GM12892 (cell line): ENCODE measurements at places on chromosomes 6 and 20.

- DNase-seq: no peak
Observed at GRCh38 chr6:107786709-107787588, 37.2 kb downstream of the SCML4 start.

- DNase-seq: no peak
Observed at GRCh38 chr6:117484052-117484646, 1.7 kb downstream of the DCBLD1 start.

DNA sequence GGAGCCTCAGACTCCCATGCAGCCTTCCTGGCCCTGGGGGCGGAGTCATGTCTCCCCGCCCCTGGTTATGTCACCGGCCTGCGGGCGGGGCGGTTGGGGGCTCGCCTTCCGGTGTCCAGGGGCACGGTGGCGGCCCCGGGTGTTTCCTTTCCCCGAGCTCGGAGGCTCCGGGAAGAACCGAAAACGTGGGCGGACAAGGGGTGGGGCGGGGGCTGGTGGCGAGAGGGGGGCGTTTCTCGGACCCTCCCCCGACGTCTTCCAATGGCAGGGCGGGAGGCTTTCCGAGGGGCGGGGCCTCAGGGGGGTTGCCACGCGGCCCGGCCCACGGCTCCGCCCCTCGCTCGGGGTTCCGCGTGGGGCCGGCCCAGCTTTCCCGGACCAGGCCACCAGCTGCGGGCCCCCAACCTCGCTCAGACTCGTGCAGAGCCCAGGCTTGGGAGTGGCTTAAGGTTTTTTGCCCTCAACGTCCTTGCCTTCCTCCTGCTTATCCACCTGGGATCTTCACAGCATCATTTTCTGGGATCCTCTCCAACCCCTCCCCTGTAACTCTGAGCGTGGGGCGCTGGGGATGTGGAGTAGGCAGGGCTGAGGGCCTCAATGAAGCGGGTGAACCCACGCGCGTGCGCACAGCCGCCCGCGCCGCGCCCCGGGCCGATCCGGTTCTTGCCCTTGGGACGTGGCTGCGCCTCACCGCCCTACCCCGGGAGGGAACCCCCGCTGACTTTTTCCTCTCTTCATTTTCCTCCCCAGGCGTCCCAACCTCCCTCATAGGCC is 2.1 kb upstream of the NRN1 start:
- DNase-seq: peak; percentile 70

GRCh38 chr6:53322188-53323029 is 26.3 kb downstream of the ELOVL5 start:
- no peak for DNase-seq

DNA sequence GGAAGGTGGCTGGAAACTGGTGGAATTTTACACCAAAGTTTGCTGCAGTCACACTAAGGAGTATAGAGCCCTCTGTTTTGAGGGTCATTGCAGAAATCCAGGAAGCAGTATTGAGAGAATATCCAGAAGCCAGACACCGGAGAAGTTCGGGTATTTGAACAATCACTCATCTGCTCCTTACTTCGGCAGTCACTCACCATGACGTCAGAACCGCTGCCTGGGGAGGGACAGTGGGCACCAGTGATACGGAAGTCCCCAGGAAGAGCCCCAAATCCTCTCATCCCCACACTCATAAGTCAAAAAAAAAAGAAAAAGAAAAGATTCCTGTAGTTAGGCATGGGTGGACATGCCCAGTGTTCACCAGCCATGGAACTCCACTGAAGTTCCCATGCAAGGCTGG is 4.0 kb downstream of the LY6G5C start:
- no peak for DNase-seq

GRCh38 chr6:80340280-80340679 is 233.8 kb downstream of the BCKDHB start:
- DNase-seq: no peak

DNA sequence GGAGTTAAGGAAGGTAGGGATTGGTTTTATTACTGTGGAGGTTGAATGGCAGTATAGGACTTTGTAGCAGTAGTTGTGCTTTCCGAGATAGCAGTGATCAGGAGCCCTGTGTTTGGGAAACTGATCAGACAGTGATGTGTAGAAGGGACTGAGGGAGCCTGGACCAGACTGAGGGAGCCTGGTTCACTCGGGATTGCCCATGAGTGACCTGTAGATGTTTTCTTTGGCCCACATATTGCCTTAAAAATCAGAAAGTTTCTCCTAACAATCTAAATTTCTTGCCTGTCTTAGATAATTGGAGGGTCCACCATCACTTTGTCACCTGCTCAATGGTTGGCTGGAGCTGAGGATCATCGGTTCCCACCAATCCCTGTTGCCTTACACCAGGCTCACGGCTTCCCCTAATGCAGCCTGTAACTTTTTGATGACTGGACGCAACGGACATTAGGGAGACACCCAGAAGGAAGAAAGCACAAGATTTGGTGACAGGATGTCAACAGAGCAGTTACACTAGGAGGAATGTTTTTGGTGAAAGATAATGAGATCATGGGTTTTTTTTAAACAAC is 1.1 kb downstream of the CDS2 start:
- DNase-seq: no peak

GRCh38 chr6:22239261-22239921 is 57.4 kb downstream of the PRL start:
- DNase-seq: no peak

DNA sequence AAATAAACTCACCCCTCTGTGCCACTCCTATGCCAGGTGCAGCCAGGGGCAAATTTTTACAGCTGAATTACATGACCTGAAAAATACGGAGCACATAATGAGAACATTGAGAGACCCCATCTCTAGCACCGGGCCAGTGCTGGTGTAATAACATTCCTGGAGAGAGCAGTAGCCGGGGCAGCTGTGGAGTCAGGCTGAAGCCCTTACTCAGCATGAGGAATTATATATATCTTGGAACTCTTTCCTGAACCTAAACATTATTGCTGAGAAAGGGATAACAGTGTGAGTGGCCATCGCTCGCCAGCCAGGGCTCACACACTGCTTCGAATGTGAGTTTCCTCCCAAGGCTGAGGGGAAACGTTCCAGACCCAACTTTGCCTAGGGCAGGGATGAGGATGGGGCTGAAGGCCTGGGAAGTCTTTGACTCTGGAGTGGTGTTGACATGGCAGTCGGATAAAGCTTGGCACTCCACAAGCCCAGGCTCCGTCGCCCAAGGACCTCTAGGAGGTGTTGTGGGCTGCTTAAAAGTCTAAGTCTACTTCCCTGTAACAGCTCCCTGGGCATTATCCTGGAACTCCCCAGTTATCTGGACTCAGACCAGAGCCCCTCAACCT is 269.8 kb downstream of the CDC5L start:
- DNase-seq: no peak

DNA sequence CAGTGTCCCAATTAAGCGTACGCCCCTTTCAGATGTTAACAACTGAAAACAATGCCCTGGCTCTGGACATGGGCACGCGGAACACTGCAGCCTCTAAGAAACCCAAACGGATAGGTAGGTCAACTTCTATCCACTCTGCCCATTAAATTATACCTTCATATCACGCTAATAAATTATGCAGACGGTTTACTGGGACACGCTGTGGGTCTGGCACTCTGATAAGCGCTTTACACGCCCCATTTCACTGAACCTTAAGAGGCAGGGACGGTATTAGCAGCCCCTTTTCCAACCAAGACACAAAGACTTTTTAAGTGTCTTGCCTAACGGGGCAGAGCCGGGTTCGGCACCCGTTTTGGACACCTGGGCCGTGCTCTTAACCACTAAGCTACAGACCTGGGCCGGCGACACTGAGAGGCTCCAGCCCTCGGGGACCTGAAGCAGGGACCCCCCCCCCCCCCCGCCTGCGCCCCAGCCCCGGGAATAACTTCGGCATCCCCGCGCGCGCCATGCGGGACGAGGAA is 744 bp downstream of the STAU1 start:
- DNase-seq: no peak

DNA sequence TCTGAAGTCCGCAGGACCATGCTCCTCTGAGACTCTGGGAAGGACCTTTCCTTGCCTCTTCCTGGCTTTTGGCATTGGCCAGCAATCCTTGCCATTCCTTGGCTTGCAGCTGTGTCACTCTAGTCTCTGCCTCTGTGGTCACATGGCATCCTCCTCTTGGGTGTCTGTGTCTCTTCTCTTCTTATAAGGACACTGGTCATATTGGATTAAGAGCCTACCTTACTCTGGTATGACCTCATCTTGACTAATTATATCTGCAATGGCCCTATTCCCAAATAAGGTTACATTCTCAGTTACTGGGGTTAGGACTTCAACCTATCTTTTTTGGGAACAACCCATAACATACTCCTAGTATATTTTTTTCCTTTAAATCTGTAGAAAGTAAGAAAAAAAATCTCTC is 49.9 kb upstream of the GTSF1L start:
- DNase-seq: no peak

GRCh38 chr6:110399219-110400071 is 15.9 kb downstream of the DDO start:
- DNase-seq: no peak

- no peak for DNase-seq
Observed at GRCh38 chr6:39266782-39267355, 37.6 kb upstream of the KCNK5 start.

DNA sequence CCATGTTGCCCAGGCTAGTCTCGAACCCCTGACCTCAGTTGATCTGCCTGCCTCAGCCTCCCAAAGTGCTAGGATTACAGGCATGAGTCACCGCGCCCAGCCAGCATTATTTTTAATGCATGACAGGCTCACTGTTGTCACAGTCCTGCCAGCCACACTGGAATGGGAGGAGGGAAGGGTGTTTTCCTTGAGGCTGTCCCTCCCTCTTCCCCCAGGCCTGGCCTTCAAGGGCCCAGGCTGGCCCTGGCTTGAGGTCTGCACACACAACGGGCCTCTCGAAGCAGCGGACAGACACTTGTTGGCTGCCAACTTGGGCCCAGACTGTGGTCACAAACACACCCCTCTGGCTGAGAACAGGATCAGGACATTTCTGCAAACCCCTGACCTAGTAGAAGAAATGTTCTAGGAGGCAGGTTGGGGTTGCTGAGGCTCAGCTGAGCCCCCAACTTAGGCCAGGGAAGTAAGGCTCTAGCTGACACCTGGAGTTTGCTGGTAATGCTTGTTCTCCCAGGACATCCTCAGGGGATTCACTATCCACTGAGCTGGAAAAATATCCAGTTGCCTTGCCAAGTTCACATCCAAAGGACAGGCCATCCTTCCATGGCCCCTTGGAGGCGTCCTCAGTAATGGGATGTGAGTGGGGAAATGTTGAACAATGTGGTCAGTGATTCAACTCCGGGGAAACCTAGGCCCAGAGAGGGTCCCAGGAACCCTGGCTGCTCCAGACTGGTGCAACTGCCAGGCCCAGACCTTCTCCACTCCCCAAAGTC is 9.9 kb downstream of the SNTA1 start:
- DNase-seq: no peak

- no peak for DNase-seq
Observed at GRCh38 chr6:134079406-134079921, 27.0 kb upstream of the SLC2A12 start.

- no peak for DNase-seq
Observed at GRCh38 chr6:110514818-110515217, 38.4 kb upstream of the SLC22A16 start.

DNA sequence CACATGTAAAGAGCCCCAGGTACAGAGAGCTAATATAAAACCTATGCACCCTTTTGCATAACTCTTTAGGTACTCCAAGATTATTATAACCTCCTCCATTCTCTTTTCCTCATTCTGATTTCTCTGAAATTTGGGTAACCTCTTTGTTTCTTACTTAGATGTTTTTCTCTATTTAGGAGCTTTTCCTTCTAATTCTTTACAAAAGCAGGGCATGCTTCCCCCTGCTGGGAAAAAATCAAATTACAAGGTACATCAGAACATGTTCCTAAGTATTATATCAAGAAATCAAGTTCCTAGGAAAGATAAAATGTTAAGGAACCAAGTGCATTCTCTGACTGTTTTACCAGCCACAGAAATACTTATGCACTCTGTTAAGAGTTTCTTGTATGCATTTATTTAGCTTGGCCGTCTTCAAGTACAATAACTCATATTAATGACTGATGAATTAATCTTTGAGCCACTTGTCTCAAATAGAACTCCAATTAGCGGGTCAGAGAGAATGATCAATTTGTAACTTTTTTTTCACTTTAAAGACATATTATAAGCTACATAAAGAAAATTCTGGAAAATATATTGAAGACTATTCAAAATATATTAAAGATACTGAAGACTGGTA is 2.1 kb downstream of the KHDRBS2 start:
- DNase-seq: no peak

DNA sequence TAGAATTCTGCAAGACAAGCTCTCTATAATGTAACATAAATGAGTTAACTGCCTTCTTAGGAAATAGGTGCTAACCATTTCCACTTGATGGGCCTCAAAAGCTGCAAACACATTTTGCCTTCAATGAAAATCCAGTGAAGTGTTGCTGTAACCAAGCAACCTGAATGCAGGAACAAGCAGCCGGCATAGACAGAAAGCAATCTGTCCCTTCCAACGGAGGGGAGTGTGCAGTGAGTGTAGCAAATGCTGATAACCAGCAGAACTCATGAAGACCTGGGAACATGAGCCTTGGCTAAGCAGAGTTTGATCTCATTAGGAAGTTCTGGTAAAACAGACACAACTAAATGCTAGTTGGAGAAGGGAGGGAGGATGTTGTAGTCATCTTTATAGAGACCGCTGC is 697.8 kb downstream of the KIF16B start:
- DNase-seq: no peak

DNA sequence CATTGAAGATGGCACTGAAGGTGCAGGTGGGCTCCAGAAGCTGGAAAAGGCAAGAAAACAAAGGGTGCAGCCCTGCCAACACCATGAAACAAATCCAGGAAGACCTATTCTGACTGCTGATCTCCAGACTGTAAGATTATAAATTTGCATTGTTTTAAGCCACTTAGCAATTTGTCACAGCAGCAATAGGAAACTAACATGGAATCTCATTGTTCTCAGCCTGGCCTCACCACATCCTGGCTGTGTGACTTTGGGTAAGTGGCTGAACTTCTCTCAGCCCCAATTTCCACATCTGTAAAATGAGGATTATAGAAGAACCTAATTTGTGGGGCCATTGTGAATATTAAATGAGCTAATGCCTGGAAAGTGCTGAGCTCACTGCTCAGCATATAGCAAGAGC is 160.4 kb upstream of the MAFB start:
- DNase-seq: no peak

GRCh38 chr6:31597006-31597405 is 4.2 kb upstream of the NCR3 start:
- DNase-seq: no peak

DNA sequence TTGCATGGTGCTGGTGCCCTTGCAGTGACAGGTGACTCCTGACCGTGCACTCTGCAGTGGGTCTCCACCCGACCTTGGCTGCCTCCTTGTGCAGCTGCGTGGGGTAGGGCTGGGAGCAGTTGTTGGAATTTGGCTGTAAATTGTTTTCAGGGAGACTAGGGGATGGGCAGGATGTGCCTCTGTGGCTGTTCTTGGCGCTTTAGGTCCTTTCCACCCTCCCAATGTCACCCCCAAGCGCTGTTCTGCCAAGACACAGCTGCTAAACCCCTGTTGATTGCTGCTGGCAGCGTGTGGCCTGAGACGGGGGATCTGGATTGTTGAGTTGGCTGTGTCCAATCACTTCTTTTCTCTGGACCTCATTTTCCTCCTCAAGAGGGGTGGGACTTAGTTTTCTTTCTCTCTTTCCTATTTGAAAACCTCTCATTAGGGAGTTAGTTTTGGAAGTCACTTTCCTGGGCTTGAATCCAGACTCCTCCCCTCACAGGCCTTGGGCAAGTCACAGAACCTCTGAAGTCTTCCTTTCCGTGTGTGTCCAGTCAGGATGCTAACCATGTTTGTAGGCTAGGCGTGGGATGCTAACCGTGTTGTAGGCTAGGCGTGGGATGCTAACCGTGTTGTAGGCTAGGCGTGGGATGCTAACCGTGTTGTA is 8.5 kb downstream of the IGF2R start:
- DNase-seq: no peak
